ENCODE measurements at places on chromosomes 3 and 15.

GRCh38 chr3:128432971-128433836 lies 33.5 kb downstream of the DNAJB8 start:
- DNase-seq, result no peak

- peak; percentile 28 for DNase-seq
Observed at GRCh38 chr3:127637546-127637945, 8.6 kb downstream of the PODXL2 start.

- DNase-seq, result no peak
Observed at GRCh38 chr3:194301730-194302129, 49.4 kb downstream of the CPN2 start.

GRCh38 chr15:40163657-40164416 lies 3.0 kb downstream of the BUB1B start:
- no peak for DNase-seq

- no peak for DNase-seq
Observed at GRCh38 chr3:46059432-46059831, 32.1 kb upstream of the XCR1 start.

GRCh38 chr3:129576514-129577352 lies 29.7 kb downstream of the PLXND1 start:
- peak; percentile 80 for DNase-seq

- no peak for DNase-seq
Observed at GRCh38 chr15:100764778-100765466, 114.7 kb upstream of the ALDH1A3 start.

DNA sequence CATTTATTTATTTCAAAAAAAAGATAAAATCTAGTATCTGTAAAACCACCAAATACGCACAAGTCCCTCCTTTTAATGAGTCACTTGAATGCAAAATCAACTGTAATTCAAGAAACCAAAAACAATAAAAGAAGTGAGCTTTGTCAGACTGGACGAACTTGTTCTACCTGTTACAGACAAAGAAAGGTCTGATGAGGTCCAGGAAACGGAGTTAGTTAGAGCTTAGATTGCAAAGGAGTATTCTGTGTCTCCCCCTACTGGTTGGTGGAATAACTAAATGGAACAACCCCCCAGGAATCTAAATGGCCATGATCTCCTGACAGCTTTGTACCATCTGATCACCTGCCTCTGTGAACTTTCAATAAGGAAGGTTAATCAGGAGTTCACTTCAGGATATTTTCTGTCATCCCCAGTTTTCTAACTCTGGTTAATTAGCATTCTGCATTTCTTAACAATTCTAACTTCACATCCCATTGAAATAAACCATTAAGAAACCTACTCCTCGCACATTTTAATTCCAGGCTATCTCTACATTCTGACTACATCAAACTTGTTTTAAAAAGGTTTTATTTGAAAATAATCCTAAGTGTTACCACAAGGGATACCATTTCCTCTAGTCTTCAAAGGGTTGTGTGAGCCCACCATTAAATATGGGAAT lies 333.0 kb upstream of the SATB1 start:
- DNase-seq, result peak; percentile 86

DNA sequence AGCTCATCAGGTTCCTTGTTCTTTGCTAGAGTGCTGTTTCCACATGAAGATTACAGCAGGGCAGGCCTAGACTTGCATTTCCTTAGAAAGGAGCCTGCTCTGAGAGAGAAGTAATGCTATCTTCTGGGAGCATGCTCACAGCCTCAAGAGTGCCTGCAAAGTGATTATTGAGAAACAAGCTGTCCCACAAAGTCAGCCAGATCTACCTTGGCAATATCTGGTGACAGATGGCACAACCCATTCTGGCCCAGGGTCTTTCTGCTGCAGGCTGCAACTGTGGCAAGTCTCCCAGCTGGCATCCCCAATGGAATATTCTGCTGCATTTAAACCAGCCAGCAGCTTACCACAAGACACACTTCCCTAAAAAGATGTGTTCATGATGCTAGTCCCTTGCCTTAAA lies 29.3 kb downstream of the MTMR10 start:
- DNase-seq, result no peak

- no peak for DNase-seq
Observed at GRCh38 chr15:40942878-40943277, 10.4 kb upstream of the CHAC1 start.

- DNase-seq, result no peak
Observed at GRCh38 chr3:147356145-147356908, 50.0 kb downstream of the ZIC4 start.

DNA sequence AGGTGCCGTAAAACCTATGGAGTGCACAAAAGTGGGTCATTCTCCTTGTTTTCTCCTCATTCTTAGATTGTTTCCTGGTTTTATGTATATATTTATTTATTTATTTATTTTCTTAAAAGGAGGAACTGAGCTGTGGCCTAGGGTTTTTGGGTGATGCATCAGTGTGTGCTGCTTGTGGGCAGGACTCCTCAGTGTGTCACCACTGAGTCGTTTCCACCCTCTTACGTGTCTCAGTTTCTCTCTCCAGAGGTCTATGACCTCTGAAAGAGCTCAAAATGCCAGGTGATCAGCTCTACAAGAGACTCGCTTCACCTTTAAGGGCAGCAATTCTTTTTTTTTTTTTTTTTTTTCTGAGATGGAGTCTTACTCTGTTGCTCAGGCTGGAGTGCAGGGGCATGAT lies 72.9 kb downstream of the CD200 start:
- DNase-seq, result no peak

DNA sequence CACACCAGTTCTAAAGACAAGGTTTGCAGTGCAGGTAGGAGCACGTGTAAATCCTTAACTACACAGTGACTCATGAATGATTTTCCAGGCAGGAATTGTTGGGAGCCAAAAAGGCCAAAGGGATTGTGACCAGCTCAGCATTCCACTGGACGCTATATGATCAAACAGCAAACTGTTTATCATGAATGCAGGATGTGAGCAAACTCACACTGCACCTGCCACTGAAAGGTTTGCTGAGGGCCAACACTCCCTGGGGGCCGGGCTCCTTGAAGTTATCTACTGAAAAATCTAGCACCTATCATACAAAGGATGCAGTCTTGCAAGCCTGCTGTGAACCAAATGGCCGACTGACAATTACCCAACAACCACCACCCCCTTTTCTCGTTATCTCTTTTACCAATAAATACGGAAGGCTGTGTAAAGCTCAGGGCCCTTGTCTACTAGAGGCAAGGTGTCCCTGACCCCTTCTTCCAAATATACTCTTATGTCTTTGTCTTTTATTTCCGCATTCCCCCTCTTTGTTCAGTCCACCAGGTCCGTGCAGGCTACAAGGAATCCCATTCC lies 11.5 kb upstream of the DNASE1L3 start:
- DNase-seq, result no peak

GRCh38 chr15:35293353-35294130 lies 208.4 kb upstream of the NANOGP8 start:
- no peak for DNase-seq

DNA sequence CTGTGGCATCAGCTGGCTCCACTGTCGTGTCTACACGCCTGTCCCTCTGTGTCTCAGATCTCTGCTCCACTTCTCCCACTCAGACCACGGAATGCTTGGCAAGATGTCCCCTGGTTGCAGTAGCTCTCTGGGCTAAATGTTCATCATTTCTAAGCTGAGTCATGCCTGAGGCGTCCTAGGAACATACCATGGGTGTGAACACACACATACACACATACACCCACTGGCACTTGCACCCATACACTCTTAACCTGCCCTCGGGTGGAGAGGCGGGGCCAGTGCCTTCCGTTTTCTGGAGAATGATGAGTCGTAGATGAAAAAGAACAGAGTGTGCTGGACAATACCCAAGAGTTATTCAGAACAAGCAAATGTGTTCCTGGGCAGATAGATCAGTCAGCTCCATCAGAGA lies 72.4 kb downstream of the SENP2 start:
- DNase-seq, result no peak

DNA sequence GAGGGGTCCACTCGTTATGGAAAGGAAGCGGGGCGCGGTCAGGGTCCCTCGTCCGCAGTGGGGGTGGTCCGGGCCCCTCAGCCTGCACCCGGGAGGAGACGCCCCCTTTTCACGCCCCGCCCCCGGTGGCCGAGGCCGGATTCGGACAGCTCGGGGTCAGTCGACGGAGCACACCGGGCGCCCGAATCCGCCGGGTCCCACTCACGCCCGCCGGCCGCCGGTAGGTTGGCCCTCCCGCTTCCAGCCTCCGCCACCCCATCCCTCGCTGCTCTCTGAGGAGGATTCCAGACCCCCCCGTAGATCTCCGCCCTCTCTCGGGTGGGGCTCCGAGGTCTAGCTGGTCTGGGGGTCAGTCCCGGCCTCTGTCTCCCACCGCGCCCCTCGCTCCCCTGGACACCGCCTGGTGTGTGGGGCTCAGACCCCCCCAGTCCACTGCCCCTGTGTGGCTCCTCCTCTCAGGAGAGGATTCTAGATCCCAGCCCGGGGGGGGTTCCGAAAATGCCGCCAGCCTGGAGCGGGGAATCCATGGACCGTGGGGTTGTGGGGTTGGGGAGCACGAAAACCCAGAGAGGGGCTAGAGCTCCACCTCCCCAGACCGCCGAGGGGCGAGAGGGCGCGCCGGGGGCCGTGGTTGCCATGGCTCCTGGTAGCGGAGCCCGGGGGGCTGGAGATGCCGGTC lies 725 bp downstream of the CHL1 start:
- DNase-seq, result no peak

GRCh38 chr15:43524254-43524845 lies 6.9 kb downstream of the MAP1A start:
- no peak for DNase-seq

DNA sequence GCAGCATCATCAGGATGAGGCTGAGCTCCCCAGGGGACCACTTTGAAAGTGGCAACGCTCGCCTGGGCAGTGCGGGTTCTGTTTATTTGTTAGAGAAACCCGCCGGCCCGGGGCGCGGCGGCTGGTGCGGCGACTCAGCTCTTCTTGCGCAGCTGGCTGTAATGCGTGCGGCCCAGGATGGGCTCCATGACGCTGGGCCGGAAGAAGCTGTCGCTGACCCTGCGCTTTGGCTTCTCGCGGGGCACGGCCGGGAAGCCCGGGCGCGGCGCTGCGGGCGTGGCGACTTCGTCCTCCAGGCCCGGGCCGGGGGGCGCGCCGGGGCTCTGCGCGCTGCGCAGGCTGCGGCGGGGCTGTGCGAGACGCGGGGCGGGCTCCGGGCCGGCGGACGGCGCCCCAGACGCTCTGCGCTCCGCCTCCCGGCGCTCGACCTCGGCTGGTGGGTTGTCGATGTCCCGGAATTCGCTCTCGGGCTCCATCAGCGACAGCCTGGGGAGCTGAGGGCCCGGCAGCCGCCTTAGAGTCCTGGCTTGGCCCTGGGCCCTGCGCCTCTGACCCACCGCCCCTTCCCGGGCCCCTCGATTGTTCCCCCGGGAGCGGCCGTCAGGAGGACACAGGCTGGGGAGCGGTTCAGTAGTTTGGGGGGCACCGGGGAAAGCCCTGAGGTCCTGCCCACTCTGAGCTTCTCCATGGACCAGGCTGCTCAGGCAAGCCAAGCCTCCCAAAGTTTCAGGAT lies 10.3 kb upstream of the KIF7 start:
- DNase-seq, result no peak
